CD4-positive, alpha-beta T cell treated with Interleukin-15 for 4 hours (primary cell): ENCODE measurements at places on chromosomes 3 and 15.
A peak's percentile ranks its signal among the peaks of the same experiment; 100 is the strongest.

- DNase-seq = no peak
Measured at GRCh38 chr3:183438735-183439134, 10.3 kb upstream of the MCF2L2 start.

GRCh38 chr15:43749690-43750345 is 3.6 kb downstream of the PDIA3 start:
- peak; percentile 57 for DNase-seq

DNA sequence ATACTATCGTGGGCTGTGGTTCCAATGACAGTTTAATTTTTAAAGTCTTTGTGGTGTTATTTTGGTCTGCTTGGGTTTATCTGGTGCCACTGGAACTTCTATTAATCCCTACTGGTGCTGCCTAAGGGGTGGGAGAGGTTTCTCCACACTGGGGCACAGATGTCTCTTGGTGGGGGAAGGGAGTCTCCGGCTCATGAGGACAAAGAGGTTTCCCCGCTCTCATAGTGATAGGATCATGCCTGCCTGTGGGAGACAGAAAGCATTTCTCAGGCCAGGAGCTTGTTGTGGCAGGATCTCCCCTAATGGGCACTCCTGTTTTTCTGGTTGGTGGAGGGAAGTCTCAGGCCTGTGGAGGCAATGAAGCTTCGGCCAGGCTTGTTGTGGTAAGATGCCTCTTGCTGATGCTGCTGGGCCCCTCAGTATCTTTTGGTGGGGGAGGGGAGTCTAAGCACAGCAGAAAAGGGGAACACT is 84.3 kb upstream of the THRB start:
- DNase-seq = no peak

- DNase-seq = no peak
Measured at GRCh38 chr3:171228240-171228639, 201.7 kb upstream of the SLC2A2 start.

DNA sequence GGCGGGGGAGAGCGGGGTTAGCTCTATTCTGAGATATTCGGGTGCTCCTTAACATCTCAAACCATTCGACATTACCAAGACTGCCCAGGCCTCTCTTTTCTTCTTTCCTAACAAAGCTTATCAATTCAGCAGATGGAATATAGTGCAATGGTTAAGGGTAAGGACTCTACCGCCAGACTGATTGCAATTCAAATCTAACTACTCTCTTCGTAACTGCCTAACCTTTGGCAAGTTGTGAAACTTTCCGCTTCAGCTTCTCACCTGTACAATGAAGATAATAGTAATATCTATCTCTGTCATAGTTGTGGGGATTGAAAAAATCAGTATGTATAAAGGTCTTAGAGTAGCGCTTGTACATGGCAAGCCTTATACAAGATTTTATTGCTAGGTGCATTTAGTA is 972 bp downstream of the UBA5 start:
- DNase-seq = no peak

GRCh38 chr15:39774688-39775267 is 7.9 kb downstream of the FSIP1 start:
- DNase-seq = peak; percentile 43
